Lung (tissue), 17 donors: ENCODE measurements at places on chromosomes 3 and 15. TPM values are rescaled to one million over a fixed set of nuclear protein-coding genes. Genes with fewer than 3 reads are reported as not detected.

Gene GP9
- total RNA-seq, result 3.0 TPM

Gene CISH
- 42.9 TPM for total RNA-seq

Gene ANKRD34C
- 0.03 TPM for total RNA-seq

Gene EPHB1
- 2.1 TPM for total RNA-seq

Gene SERPINI2
- total RNA-seq, result 5.2 TPM

Gene SKOR1
- total RNA-seq, result 0.17 TPM

Gene PLA2G4E
- total RNA-seq, result not detected

Gene ISLR
- 14.6 TPM for total RNA-seq

Gene CPN2
- total RNA-seq, result not detected

Gene LIPH
- 26.1 TPM for total RNA-seq

Gene RHOV
- 8.5 TPM for total RNA-seq

Gene GCNT3
- total RNA-seq, result 3.7 TPM

Gene MORC1
- total RNA-seq, result not detected

Gene FETUB
- total RNA-seq, result not detected

Gene EHHADH
- total RNA-seq, result 11.1 TPM

Gene GPR149
- not detected for total RNA-seq

Gene PLS1
- total RNA-seq, result 24.0 TPM
